Eye (tissue), 1 donor: ENCODE measurements at places on chromosomes 2 and 18.
A peak's percentile ranks its signal among the peaks of the same experiment; 100 is the strongest.

DNA sequence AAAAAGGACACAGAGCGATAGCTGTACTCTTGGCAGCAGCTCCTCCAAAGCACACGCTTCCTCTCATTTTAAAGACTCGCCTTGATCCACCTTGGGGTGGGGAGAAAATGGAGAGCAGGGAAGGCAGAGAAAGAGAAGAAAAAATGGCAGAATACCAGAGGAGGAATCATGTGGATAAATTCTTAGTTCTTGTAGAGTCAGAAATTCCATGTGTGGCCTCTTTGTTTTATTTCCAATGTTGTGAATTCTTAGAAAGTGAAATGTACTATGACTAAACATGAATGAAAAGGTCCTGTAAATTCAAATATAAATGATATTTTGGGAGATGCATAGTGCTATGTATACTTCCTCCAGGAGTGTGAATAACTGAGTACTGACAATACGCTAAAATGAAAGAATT, 89.7 kb upstream of the SESTD1 start:
- DNase-seq = no peak

DNA sequence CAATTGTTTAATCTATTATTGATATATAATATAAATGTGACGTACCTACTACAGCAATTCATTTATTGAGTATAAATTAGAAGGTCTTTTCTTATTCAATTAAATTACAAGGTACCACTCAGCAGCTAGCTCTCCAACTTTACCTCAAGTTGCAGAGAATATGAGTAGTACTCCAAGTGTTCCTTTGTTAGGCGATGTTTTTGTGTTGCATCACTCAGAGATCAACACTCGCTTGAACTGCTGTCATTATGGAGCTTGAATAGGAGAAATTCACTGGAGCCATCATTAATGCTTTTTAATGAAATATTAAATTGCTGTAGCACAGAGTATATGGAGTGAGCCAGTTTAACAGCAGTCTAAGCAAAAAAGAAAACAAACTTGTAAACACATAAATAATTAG, 320.0 kb downstream of the FSIP2 start:
- peak; percentile 20 for DNase-seq

GRCh38 chr18:11586896-11587295, 22.5 kb upstream of the SLC35G4 start:
- DNase-seq = no peak

- DNase-seq = peak; percentile 54
Measured at GRCh38 chr2:167198009-167198408, 309.7 kb downstream of the XIRP2 start.

- no peak for DNase-seq
Measured at GRCh38 chr2:39657287-39657937, 8.3 kb upstream of the TMEM178A start.

- peak; percentile 86 for DNase-seq
Measured at GRCh38 chr2:207122651-207123334, 43.0 kb downstream of the KLF7 start.

- no peak for DNase-seq
Measured at GRCh38 chr2:200661477-200661876, 75.7 kb downstream of the AOX1 start.

DNA sequence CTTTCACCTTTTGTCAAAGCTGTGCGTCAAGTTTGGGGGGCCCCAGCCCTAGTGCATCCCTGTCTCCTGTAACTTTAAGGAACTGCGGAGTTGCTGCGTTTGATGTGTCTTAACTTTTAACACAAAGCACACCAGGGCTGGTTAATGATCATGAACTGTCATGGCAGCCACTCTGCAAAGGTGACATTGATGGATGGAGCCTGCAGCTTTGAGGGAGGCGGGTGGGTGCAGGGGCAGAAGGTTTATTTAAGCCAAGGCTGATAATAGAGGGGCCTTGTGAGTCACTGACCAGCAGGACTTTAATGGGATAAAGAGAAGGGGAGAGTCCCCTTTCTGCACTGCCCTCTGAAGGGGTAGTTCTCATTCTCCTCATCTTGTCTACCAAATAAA, 190.2 kb upstream of the GATA6 start:
- DNase-seq = no peak

GRCh38 chr2:38863061-38863695, 12.6 kb downstream of the DHX57 start:
- DNase-seq = no peak

- DNase-seq = no peak
Measured at GRCh38 chr2:176876493-176877103, 336.0 kb upstream of the HNRNPA3 start.

- no peak for DNase-seq
Measured at GRCh38 chr18:59758837-59759236, 61.6 kb upstream of the CCBE1 start.

DNA sequence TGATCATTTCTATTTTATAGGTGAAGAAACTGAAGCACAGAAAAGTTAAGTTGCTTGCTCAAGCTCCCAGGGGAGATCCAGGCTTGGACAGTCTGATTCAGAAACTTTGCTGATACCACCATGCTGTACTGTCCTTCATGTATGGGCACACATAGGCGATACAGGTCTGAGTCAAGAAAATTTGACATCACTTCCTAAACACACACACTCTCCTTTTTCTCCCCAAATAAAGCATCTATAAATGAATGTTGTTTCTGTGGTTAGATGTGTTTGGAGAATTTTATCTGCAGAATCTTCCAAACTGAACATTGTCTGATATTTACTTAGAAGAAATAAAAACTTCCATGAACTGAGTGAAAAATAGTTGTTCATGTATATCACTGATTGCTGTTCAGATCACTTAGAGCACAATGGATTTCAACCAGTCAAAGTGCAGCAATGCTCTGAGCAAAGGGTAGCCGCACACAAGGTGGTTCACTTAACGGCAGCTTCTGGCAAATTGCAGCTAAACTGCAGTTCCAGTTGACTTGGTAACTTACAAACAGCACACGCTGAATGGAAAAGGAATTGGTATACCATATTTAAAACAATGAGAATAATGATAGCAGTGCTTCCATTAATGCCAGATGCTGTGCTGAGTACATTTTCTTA, 10.0 kb upstream of the AGFG1 start:
- no peak for DNase-seq

DNA sequence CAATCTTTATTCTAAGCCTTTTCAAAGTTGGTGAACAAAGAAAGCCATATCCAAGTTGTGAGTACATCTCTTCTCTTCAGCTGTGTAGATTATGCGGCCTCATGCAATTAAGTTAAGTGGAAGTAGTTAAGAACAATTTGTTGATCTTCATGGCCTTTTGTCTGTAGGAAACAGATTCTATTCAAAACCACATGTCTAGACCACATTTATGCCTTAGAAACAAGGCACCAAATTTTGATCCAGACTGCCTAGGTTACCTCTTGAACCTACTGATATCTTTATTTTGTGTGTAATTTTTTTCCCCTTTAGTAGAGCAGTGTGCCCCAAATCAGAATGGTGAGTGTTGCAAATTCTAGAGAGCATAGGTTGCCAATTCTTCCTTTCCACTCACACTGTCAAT, 101.6 kb upstream of the CERS6 start:
- no peak for DNase-seq
